Endothelial cell (in vitro differentiated cells): ENCODE measurements at places on chromosomes 7 and 10.
A peak's percentile ranks its signal among the peaks of the same experiment; 100 is the strongest.

DNA sequence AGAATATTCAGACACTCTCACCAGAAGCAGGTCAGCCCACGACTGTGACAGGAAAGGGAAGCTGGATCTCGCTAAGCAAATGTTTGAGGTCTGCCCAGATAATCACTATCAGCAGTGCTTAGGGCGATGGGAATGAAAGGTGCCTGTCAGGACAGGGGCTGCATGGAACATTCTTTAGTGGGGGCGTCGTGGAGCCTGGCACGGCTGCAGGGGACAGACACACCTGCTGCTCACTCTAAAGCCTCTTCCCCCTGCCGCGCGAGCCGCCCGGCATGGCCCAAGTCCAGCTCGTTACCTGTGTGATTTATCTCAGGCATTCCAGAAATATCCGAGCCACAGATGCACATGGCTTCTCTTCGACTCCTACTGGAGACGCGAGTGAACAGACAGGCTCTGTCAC, 235.5 kb downstream of the GLRX3 start:
- DNase-seq, result no peak

- peak; percentile 45 for DNase-seq
These were observed 1.5 kb downstream of the NRG3 start for GRCh38 chr10:81876253-81877077.

DNA sequence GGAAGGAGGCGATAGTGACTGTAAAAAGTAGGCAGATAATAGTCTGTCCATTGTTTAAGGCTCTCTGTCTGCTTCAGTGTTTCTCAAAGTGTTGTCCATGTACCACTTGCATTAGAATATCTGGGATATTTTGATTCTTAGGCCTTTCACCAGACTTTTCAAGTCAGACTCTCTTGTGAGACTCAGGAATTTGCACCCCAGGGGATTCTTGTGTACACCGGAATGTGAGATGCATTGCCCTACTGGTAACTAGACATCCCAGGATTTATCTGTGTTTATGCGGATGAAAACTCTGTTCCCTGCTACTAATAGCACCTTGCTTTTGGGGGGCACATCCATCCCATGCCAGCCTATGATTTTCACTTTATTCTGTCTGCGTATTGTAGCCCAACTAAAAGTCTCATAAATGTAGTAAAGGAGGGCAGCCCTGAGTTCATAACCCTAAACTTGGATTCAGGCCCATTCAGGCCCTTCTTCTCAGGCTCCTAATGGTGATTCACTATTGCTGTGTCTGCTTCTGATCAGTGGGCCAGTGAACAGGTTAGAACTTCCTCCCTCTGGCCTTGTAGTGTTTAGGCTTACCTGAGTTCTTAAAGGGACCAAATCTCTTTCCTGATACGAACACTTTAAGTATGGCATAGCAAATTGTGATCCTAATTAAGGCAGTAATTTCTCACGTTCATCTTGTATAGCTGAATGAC, 71.8 kb upstream of the RPA3 start:
- no peak for DNase-seq

- no peak for DNase-seq
These were observed 60.2 kb downstream of the MKI67 start for GRCh38 chr10:128065881-128066534.

- no peak for DNase-seq
These were observed 945.5 kb downstream of the SORCS3 start for GRCh38 chr10:105586451-105587098.

DNA sequence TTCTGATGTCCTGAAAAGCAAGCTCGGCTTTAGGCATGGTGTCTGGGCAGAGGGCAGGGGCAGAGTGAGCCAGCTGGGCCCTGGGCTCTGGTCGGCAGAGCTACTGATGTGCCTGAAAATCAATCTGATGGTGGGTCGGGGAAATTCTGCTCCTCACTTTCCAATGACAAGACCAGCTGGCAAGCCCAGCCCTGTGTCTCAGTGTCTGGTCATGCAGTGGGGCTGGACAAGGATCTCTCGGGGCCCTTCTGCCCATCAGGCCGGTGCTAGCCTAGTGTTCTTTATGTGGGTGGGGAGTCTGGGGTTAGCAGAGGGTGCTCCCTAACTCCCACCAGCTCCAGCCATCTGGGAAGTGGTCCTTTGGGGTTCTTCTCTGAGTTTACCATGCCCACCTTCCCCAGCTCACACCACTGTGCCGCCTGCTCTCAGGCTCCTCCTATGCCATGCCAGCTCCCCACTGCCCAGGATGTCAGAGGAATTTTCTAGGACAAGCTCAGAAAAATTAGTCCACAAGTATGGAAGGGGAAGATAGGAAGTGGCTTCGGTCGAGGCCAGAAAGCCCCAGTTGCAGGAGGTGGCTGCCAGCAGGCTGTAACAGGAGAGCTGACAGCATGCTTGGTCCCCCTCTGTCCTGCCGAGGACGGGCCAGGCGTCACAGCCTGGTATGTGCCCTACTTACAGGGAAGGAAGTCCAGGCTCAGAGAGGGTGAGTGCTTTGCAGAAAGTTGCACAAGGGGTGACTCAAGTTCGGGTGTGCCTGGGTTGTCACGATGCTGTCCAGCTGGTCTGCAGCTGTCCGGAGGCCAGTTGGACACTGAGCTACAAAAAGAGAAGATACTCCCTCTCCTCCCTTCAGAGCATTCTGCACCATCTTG, 135.2 kb downstream of the ADCY1 start:
- DNase-seq, result no peak

DNA sequence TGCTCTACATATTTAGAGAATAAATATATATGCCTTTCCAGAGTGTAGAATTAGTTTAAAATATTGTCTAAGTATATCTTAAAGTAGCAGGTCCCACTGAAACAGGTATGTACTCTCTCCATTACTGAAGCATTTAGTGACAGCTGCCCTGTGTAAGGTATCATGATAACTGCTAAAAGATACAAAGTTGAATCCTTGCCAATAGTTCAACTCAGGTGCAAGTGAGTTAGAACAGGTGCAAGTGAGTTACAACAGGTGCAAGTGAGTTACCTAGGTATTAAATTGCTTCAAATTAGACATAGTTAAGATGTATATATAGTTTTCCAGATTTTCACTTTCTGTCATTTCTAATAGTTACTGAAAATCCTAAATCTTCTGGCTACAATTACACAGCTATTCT, 119.1 kb downstream of the CNOT4 start:
- DNase-seq, result no peak

GRCh38 chr7:55548295-55548731, 24.0 kb downstream of the VOPP1 start:
- DNase-seq, result no peak

GRCh38 chr10:131169146-131169545, 142.4 kb downstream of the TCERG1L start:
- no peak for DNase-seq

- no peak for DNase-seq
These were observed 237.2 kb upstream of the CTBP2 start for GRCh38 chr10:125397608-125398007.
